CD4-positive, alpha-beta T cell treated with Interferon gamma for 1 hour (primary cell): ENCODE measurements at places on chromosomes 1 and 21.
A peak's percentile ranks its signal among the peaks of the same experiment; 100 is the strongest.

GRCh38 chr1:196678510-196678884, 26.7 kb downstream of the CFH start:
- DNase-seq: no peak

DNA sequence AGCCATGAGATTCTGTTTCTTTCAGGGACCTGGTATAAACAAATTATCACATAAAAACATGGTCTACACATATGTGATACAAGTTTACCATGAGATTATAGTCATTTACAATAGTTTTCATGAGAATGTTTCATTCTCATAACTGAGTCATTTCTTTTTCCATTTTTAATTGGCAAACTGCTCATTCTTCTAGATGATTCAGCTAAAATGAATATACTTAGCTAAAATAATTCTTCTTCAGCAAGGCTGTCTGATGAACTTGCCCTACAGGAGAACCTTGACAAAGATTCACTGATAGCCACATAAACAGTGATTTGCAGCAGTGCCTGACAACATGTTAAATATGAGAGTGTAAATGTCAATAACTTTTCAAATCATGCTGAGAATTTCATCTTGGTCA, 253.2 kb downstream of the FMN2 start:
- no peak for DNase-seq

- DNase-seq: no peak
Measured at GRCh38 chr1:11707621-11708276, 16.2 kb downstream of the DRAXIN start.

- DNase-seq: peak; percentile 80
Measured at GRCh38 chr1:159015440-159015909, 5.8 kb downstream of the IFI16 start.

- no peak for DNase-seq
Measured at GRCh38 chr1:63343922-63344321, 21.6 kb downstream of the FOXD3 start.

DNA sequence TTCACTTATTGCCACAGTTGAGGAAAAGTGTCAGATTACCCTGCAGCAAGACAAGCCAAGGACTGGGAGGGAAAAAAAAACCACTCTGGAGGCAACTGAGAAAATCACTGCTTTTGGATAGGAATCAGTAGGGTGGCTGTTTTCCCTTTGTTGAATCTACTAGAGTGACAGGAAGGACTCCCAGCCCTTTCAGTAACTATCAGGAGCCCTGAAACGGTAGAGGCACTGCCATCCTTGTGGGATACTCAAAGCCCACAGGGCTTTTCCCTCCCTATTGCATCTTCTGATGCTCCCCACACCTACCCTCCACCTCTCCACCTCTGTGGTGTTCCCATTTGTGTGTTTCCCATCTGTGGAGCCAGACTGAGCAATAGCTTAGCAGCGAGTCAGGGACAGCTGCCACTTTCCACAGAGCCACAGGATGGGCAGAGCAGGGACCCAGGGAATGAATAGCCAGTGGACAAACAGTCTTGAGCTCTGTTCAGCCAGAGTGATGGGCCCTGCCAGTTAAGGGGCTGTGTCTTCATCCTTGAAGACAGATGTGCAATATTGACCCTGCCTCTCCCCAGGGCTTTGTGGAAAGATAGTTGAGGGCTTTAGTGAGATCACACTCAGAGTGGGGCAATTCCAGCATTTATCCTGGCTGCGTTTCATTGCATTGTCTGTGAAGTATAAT, 13.9 kb downstream of the UBIAD1 start:
- DNase-seq: no peak

DNA sequence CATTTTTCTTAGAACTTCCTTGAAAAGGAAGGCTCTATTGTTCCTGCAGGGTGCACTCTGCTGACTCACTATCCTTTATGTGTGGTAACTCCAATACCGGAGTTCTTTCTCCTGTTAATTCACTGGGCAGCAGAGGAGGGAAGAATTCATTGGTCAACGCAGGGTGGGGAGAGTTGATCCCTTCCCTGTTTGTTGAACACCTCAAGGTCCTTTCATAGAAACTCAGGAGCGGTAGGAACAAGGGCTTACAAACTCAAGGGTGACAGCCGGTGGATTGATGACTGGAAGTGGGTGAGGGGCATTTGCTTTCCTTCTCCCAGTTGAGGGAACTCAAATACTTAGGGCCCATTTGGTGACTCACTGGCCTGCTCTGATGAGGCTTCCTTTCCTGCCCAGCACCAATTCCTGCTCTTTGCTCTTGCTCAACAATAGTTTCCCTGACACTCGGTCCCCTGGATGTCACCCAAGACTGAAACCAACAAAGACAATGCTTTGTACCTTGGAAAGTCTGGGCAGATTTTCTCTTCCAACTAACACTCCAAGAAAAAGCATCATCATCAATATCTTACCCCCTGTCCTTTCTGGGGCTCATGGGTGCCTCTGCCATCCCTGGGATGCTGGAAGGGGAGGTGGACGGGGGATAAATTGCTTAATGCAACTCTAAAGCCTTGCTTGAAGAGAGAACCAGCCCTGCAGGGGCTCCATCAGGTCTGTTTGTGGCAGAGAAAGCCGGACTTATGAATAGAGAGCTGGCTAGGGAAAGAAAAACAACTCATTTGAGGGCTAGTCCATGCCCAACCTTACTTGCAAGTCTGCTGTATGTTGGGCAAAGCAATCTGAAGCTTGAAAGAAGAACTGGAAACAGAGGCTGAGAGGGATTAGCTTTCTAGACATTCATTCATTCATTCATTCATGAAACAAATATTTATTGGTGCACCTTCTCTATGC, 9.3 kb downstream of the SLC26A9 start:
- peak; percentile 9 for DNase-seq

GRCh38 chr1:201015551-201016091, 7.9 kb downstream of the KIF21B start:
- no peak for DNase-seq

- DNase-seq: no peak
Measured at GRCh38 chr1:193402977-193403376, 216.6 kb upstream of the B3GALT2 start.

DNA sequence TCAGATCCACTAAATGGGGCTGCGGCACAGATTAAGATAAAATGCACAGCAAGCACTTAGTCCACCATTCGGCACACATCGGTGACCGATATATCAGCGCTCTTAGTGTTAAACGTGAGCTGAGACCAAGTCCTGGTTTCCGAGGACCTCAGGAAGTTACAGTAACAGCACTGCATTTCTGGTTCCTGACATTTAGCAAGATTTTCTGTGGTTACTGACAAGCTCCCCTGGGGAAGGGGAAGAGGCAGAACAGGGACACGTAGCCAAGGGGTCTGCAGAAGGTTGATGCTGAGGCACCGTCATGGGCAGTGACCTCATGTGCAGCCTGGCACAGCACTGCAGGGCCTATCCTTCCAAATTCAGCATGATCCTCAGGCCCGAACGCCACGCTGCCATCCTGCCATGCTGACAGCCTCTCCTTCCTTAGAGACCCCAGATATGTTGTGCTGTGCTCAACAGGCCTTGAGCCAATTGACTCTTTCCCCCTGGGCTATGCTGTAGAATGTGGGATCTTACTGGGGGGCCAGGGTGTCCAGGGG, 13.4 kb upstream of the PEF1 start:
- DNase-seq: no peak

GRCh38 chr1:9606948-9607347, 18.2 kb downstream of the TMEM201 start:
- DNase-seq: no peak

- DNase-seq: no peak
Measured at GRCh38 chr1:220527908-220528678, at the start of gene MARK1. Gene MARK1, plus strand, starts transcription at chr1:220528136. Its CDS starts 687 bp downstream, at chr1:220528823.

GRCh38 chr1:58755468-58755872, 28.4 kb downstream of the JUN start:
- DNase-seq: peak; percentile 52

DNA sequence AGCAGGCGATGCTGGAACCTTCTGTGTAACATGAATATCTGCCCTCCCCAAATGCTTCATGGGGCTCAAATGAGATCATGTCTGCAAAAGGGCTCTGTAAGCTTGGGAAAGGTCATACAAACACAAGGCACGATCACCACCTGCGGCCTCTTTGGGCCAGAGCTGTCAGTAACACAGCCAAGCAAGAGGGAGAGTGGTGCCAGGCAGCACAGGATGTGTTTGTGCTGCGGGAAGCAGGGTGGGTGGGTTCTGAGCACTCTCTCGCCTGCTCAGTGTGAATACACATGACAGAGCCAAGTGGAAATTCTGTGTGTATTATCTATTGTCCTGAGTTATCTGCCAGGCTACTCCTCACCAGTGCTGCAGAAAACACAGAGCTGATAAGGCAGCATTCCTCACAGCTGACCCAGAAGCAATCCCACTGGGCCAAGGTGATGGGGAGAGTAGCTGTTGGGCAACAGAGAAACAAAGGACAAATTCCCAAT, 101.2 kb downstream of the LAMC2 start:
- DNase-seq: no peak

GRCh38 chr1:42767510-42768000, 506 bp downstream of the C1orf50 start:
- no peak for DNase-seq

DNA sequence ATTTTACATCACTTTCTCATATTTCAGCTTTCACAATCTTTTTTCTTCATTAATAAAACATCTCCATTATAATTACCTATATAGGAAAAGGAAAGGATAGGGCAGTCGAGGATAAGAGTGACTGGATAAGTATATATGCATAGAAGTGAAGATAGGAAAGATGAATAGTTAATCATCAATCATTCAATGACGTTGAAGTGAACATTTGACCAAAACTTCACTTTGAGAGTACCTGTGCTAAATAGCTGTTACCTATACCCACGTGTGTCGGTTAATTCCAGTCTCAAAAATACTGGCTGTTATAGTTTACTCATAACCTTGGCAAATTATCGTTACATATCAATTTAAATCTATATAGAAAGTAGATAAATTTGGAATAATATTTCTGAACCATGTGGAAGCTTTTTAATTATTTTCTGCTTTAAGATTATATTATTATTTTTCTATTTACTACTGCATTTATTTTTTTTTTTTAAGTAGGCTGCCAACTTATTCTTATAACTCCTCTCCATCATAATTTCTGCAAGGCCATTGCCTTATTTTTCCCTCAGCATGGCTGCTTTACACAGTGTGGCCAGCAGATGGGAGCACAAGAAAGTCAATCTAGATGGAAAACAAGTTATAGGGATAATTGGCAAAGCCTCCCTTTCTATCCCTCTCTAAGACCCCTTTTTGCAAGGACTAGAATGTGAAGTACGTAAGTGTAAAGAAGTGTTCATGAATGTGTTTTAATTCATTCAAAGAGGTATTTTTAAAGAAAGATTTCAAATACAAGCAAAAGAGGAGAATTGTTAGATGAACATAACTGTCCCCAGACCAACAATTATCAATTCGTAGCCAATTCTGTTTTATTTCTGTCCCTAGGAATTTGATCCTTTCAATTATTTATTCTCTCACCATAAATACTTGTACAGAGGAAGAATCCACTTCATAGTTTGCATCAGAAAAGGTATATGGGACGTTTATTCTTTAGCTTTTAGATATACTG, 290.4 kb downstream of the KCNT2 start:
- no peak for DNase-seq

DNA sequence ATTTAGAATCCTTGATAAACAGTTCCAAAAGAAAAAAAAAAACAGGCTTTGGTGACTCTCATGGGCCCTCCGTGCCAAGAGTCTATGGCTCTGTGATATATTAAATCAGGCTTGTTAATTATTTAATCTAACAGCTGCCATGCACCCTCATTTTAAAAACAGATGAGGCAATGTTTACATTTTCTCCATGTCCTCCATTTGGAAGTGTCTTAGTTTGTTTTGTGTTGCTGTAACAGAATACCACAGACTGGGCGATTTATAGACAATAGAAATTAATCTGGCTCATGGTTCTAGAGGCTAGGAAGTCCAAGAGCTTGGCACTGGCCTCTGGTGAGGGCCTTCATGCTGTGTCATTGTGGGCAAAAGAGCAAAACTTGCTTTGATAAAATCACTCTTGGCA, 58.0 kb downstream of the B3GALT5 start:
- DNase-seq: no peak

DNA sequence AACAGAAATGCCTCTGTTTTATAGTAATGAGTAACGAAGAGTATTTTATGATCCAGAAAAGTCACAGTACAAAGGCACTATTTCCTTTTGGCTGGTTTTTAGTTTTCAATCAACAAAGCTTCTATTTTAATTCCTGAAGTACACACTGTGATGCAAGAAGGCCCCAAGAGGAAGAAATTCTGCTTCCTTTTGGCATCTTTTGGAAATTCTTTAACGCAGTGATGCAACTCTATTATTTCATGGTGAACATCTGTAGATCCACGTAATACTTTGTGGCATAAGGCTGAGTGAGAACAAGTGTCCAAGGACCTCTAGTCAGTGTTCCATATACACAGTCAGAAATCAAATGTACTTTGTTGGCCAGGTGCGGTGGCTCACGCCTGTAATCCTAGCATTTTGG, 137.5 kb downstream of the TGFB2 start:
- no peak for DNase-seq

DNA sequence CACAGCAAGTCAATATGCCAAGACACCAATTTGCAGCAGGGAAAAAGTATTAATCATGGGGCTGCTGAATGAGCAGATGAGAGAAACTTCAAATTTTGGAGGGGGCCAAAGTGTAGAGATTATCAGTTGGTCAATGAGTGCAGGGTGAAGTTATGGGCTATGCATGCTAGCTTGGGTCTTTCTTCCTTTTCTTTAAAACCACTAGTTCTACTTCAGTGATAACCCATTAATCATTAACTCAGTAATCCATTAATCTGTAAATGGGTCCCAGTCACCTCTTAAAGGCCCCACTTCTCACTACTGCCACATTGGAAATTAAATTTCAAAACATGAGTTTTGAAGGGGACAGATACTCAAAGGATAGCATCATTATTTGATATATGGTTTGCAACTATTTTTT, 688.6 kb upstream of the ADGRL4 start:
- DNase-seq: no peak

- DNase-seq: no peak
Measured at GRCh38 chr1:205532026-205532898, 27.8 kb downstream of the CDK18 start.

DNA sequence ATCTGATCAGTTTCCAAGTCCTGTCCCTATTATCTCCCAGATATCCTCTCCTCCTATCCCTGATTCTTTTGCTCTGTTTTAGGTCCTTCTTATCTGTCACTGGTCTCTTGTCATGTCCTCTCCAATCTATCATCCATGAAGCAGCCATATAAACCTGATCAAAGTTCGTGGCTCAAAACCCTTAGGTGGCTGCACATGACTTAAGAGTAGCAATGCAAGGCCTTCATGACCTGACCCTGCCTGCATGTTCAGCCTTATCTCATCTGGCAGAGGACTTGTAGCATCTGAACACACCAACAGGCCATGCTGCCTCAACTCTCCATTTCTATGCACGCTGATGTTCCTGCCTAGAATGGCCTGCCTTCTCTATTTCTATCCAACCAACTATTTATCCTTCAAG, 65.2 kb downstream of the NOS1AP start:
- DNase-seq: no peak
